ENCODE measurements at places on chromosomes 7 and 10.

GRCh38 chr10:100725869-100726426 is 19.4 kb upstream of the PAX2 start:
- no peak for ATAC-seq

GRCh38 chr10:73910764-73911552 is at the start of gene PLAU:
PLAU (plus strand) TSS chr10:73911132; CDS start chr10:73911556, 424 bp downstream.
- peak; percentile 50 for ATAC-seq

DNA sequence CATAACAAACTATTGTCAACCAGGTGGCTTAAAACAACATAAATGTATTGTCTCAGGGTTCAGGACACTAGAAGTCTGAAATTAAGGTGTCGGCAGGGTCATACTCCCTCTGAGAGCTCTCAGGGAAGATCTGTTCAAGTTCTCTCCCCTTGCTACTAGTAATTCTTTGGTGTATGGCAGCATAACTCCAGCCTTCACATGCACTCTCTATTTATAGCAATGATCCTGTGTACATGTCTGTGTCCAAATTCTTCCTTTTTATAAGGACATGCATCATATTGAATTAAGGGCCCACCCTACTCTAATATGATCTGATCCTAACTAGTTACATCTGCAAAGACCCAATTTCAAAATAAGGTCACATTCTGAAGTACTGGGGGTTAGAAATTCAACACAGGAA is 27.2 kb downstream of the CACNA2D1 start:
- ATAC-seq: no peak

DNA sequence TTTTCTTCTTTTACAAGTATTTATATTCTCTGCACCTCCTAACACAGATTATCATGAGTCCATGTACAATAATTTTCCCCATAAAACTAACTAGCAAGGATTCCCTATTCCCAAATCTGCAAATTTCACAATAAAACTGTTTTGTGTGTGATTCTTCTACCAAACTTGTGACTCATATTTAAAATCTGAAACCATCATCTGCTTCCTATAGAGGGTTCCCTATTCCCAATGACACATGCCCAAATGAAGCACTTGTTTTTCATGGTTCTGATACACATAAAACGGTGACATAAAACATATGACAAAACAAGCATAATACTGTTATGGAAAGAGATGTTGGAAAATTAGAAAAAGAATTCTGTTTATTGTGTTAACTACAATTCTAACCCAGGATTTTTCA is 657.6 kb downstream of the PARD3 start:
- ATAC-seq: 0 out of 3 replicates have a peak, but pooled peaks have one; percentile 37

DNA sequence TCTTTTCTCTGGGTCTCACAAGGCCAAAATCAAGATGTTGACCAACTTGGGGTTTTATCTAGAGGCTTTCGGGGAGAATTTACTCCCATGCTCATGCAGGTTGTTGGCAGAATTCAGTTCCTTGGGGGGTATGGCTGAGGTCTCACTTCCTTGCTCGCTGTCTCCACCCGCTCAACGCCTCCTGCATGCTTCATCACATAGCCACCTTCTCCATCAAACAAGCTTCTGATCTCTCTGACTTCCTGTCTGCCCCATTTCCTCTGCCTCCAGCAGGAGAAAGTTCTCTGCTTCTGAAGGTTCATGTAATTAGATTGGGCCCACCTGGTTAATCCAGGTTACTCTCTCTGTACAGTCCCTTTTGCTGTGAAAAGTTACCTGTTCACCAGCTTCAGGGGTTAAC is 179.1 kb upstream of the FZD1 start:
- no peak for ATAC-seq

GRCh38 chr10:74187237-74187636 is 36.2 kb downstream of the ADK start:
- ATAC-seq: no peak

DNA sequence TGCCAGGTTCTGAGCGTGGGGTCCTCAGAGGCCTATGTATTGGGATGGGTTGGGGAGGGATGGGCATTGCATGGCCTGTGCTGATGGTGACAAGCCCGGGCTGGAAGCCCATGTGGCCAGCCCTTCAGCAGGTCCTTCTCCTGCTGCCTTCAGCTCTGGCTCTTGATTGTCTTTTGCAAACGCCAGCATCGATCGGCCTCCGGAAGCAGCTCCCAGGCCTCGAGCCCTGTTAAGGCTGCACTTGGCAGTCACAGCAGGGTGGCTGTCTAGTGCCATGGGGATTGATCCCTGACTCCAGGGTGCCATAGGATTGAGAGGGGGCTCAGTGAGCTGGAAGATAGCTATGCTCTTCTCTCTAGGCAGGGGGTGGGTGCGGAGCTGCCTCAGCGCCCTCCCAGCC is 51.4 kb downstream of the CDH23 start:
- no peak for ATAC-seq

- ATAC-seq: no peak
Observed at GRCh38 chr7:157513162-157513621, 176.4 kb downstream of the DNAJB6 start.

GRCh38 chr10:18145652-18146051 is 5.4 kb downstream of the CACNB2 start:
- no peak for ATAC-seq

DNA sequence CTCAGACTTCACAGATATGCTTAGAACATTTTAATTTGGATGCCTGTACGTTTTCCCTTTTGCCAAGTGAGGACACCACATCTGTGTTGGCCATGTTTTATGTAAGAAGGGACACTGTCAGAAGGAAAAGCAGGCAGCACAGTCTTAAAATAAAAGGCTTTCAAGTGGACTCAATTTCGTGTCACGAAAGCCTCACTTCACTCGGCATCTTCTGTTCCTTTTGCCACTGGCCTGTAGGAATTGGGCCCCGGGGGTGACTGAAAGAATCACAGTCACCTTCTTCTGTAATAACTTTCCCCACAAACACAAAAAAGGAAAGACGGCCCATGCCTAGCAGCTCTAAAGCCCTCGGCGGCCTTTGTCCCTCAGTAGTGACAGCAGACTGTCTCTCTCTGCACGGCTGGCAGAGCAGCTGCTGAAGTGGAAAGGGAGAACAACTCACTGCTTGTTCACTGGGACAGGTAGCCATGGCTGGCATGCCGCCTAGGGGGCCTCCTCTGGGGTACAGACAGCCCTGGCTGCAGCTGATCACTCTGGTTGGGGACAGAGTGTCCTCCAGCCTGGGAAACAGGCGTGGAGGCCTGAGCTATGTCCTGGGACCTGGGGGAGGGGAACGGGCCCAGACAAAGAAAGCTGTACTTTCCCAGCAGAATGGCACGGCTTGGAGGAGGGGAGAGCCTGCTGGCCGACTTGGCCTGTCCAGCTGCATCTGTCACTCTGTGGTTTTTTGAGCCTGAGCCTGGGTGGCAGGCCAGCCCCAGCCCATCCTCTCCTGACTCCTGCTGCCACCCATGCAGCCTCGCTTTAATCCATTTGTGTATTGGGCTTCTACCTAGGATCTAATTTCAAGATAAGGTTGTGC is 4.4 kb downstream of the RASSF4 start:
- no peak for ATAC-seq

DNA sequence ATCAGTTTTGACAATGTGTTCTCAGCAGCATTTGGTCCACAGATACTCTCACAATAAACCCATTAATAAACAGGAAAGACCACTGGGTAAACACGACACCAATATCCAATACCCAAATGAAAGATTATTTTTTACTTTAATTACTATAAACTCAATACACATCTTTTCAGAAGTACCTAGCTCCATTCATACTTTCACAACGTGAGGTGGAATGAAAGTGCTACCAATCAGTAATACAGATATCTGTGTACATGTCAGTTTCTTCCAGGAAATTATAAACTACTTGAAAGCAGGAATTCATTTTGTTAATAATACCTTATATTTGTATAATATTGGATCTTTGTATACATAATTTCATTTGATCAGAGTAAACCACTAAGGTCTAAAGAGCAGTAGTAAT is 11.9 kb downstream of the CDK6 start:
- no peak for ATAC-seq

GRCh38 chr7:127290116-127290655 is 37.4 kb upstream of the GRM8 start:
- no peak for ATAC-seq

DNA sequence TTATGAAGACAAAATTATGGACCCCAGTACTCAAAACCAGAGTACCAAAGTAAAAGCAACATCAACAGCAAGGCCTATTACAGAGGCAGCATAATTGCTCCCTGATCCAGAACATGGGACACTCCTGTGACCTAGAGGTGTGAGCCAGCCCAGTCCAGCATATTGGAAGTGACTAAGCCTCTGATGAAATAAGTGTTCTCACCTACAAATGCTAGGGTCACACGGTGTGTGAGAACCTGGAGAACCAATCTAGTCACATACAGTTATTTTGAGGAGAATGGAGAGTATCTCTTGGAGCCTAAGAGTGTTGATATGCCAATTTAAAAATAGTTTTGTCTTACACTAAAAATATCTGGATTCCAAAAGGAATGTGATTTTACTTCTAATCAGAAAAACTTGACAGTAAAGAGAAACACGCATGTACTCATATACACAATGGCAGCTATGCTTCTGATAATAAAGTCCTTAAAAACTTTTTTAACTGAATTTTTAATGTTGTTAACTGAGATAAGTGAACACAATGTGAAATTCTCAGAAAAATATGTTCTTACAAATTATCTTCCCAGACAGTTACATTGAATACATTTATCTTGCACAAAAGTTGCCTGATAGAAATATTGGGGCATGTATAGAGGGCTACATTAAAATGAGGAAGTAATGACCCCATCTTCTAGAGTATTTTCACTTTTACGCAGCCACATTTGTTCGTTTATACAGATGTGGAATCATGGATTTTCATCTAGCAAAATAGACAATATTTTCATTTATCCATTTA is 56.8 kb upstream of the CD36 start:
- no peak for ATAC-seq

DNA sequence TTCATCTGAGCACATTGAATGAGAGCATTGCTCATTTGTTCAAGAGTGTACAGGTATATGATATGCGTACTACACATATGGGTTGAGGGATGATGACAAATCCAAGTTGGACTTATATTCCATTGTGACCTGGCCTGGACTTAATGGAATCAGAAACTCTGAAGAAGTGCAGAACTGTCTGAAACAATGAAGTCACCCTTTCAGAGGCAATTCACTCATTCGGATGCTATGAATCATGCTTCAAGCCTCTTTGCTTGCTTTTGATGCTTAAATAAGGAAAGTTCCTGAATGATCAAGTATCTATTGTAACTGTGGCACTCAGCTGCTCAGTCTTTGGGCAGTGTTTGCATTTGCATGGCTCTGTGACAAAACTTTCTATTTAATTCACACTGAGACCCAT is 93.4 kb downstream of the ZNF365 start:
- ATAC-seq: peak; percentile 54

- ATAC-seq: no peak
Observed at GRCh38 chr10:80041162-80041561, 37.3 kb upstream of the TMEM254 start.

- ATAC-seq: no peak
Observed at GRCh38 chr7:39688611-39689480, 65.5 kb downstream of the RALA start.

DNA sequence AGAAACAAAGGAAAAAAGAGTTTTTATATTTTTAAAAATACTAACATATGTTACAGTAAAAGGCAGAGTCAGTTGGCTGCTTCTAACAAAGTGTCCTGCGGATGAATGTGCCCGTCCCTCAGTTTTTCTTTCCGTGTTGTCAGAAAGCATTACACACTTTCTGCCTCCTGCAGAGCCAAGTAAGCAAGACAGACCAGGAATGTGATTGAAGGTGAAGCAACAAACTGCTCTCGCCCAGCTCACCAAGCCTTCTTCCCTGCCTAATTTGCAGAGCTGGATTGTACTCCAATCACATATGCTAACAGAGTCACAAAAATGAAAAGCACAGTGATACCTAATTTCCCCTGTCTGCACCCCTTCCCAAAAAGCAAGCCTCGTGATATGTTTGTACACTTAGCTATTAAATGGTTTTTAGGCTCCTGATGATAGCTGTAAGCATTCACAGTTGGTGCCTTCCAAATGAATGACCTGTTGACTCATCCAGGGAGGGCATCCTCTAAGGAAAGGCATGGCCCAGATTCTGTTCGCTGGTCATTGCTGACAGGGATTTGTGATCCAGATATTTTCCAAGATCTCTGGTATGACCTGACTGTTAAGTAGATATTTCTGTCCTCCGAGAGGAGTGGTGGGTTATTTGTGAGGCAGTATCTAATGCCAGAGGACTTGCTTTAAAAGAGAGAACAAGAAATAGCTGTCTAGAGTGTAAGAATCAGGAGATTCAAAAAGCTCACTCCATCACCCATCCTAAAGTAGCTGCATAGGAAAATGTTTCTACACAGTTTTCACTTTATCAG is 187.3 kb upstream of the PLXDC2 start:
- ATAC-seq: peak; percentile 47

- ATAC-seq: peak; percentile 72
Observed at GRCh38 chr7:42932811-42933591, 825 bp downstream of the MRPL32 start.

- no peak for ATAC-seq
Observed at GRCh38 chr7:70566671-70567070, 565.3 kb upstream of the GALNT17 start.

- no peak for ATAC-seq
Observed at GRCh38 chr7:99619571-99620130, 2.9 kb downstream of the ZSCAN25 start.

GRCh38 chr7:19403691-19404090 is 258.5 kb upstream of the FERD3L start:
- no peak for ATAC-seq

- ATAC-seq: no peak
Observed at GRCh38 chr7:155236386-155236785, 61.3 kb upstream of the INSIG1 start.

DNA sequence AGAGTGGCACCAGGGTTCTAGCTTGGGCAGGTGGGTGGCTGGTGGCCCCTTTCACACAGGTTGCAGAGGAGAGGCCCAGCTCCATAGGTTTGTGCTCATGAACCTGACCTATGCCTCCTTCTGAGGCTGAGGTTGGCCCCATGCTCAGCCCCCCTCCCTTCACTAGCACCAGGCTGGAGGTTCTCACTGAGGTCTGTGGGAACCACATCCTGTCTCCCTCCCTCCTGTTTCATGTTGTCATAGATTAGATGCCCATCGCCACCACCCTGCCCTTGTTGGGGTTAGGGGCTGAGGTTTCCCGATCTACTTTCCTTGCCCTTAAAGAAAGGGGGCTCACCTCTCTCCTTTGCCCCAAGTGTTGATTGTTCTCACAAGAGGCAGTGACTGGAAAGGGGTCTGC is 14.7 kb downstream of the NEUROG3 start:
- no peak for ATAC-seq

- ATAC-seq: no peak
Observed at GRCh38 chr7:27153526-27153925, 1.1 kb upstream of the HOXA3 start.

DNA sequence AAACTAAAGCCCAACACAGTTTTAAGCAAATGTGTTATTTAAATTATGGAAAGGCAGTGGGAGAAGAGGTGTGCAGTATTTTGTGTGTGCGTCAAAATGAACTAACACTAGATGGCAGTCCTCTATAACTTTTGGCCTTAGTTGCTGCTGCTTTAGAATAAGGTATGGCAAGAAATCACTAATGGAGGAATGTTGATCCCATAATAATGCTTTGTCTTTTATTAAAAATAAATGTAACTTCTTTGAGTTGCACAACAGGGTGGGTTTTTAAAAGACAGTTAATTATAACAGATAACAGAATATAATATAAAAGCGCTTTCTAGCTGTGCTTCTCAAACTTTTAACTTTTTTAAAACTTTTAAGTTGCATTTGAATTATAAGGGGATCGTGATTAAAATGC is 56.4 kb downstream of the BBS9 start:
- ATAC-seq: peak; percentile 98
